ENCODE measurements at places on chromosomes 12 and 14.

- no peak for DNase-seq
Measured at GRCh38 chr12:30754383-30754749, 385 bp downstream of the CAPRIN2 start.

DNA sequence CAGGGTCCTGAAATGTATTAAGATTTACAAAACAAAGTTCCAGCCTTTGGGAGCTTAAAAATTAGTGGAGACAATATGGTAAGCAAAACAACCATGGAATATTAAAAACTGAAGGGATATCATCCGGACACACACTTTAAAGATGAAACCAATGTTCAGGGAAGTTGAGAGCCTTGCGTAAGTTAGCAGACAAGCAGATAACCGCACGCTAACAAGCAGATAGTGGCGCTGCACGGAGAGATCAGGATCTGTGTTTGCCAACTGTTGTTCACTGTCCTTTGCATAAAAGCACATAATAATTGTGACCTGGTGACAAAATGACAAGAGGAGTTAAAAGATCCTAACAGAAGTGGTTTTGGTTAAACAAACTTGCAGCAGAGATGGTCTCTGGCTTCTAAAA, 14.3 kb upstream of the TMEM229B start:
- DNase-seq: no peak

- DNase-seq: no peak
Measured at GRCh38 chr14:76121089-76121748, 30.5 kb upstream of the GPATCH2L start.

GRCh38 chr12:30440826-30441602, 254.7 kb downstream of the IPO8 start:
- no peak for DNase-seq

- DNase-seq: no peak
Measured at GRCh38 chr14:73058922-73059673, 764 bp downstream of the RBM25 start.

DNA sequence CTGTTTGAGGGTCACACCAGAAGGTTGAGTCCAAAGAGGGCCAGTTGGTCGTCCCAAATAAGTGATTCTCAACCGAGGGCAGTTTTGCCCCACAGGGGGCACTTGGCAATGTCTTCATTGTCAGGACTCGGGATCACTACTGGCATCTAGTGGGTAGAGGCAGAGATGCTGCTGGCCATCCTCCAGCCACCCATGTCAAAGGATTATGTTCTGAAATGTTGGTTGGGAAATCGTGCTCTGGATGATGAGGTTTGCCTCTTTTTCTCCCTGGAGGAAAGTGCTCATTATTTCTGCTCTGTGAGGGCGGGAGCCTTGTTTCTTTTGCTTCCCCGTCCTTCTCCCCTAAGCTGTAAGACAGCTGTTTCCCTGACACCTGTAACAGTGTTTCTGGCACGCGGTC, 3.6 kb downstream of the ZNF839 start:
- DNase-seq: no peak

Measured in cardiac septum (tissue), 1 donor.